NCI-H1105 (cell line): ENCODE measurements at places on chromosomes 12 and 14.

- DNase-seq, result no peak
These were observed 862 bp downstream of the PIP4K2C start for GRCh38 chr12:57591782-57592325.

DNA sequence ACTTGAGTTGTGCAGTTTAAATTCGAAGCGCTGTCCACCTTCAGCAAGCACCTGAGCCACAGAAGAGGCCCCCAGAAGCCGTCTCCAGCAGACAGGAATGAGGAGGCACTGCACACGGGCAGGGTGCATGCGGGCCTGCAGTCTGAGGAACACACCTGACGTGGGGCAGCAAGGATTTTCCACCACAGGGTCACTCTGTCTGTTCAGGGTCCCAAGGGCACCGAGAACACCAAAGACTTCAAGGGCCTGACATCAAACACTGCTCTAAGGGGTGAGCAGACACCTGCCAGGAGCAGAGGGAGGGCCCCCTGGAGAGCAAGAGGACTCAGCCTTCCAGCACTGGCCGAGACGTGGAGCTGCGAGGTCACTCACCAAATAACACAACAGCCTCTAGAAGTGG lies 99.7 kb upstream of the C14orf180 start:
- no peak for DNase-seq

DNA sequence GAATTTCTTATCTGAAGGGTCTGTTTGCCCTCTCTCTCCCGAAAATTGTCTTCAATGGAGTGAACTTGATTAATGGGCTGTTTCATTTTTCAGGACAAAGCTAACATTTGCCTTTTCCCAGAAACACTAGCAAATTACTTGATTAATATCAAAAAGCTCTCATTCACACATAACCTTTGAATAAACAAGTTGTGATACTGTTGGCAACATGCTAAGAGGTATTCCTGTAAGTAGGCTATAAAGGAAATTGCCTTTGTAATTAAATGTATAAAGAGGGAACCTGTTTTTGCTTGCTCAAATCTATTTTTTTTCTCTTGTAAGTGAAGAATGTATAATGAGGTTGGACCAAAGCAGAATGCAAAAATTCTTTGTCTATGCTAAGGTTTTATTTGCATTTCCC lies 457.2 kb downstream of the TMTC2 start:
- DNase-seq, result peak; percentile 77

- DNase-seq, result no peak
These were observed 56.2 kb downstream of the SSPN start for GRCh38 chr12:26251600-26251999.

DNA sequence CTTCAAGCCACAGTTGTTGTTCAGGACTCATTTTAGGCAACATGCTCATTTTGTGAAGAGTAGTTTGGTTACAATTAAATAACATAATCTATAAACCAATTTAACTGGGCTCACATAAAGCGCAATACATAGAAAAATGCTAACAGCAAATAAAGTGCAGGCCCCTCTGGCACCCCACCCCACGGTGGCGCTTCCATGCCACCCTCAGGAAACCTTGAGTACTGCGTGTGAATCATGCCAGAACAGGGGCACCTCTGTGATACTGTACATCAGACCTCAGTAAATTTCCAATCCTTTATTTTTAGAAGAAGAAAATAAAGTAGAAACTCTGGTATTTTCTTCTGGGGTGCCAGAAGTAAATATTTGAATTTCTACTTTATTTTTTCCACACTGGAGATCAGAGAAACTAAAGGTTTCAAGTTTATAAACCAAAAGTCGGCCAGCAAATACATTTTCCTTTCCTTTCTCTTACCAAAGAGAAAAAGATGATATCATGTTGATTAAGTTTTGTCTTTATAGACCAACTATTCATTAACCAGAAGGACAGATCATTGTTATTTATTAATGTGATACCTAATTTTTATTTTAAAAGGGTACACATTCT lies 316.8 kb downstream of the PAWR start:
- peak; percentile 5 for DNase-seq

DNA sequence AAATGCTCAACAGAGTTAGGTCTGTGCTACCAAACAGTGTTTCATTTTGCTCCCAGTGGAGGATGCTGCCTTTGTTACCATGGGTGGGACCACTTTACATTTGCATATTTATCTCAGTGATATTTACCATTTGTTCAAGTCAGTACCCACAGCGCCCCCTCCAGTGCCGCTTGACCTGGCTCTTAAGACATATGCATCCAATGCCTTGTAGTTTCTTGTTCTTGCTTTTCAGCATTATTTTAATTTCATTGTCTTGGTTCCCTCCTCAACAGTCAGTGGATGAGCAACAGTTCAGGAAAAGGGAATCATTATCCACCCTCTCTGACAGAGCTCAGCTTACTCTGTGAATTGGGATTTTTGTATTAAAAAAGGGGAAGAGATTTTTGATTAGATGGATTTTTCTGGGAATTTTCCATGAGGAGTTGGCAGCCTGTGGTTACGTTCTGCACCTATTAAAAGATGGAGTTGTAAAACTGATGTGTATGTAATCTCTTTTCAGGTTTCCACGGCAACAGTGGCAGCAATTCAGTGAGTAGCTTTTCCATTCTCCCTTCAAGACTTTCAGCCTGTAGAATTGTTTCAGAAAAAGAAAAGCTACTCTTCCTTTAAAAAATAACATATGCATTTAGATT lies 240.5 kb upstream of the DAAM1 start:
- DNase-seq, result peak; percentile 0
